GM04504 (cell line): ENCODE measurements at places on chromosomes 1 and 21.

DNA sequence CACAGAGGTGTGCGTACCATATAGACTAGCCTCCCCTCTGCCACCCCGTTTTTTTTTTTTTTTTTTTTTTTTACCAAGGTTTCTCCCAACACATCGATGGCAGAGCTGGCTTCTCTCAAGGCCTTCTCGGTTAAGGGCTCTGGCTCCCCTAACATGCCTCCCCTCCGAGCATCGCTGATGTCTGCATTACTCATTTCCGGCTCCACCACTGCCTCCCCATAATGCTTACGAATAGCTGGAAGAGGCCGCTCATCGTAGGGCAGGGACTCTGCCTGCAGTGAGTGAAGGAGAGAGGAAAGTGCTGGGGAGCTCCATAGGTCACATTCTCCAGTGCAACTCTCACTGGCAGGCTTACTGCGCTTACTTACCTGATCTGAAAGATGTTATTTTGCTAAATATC lies 20.6 kb downstream of the CEP104 start:
- no peak for DNase-seq

GRCh38 chr1:14926818-14927575 lies 226.6 kb upstream of the TMEM51 start:
- DNase-seq, result no peak

- no peak for DNase-seq
Measured at GRCh38 chr1:103949779-103950178, 200.1 kb downstream of the AMY1C start.

DNA sequence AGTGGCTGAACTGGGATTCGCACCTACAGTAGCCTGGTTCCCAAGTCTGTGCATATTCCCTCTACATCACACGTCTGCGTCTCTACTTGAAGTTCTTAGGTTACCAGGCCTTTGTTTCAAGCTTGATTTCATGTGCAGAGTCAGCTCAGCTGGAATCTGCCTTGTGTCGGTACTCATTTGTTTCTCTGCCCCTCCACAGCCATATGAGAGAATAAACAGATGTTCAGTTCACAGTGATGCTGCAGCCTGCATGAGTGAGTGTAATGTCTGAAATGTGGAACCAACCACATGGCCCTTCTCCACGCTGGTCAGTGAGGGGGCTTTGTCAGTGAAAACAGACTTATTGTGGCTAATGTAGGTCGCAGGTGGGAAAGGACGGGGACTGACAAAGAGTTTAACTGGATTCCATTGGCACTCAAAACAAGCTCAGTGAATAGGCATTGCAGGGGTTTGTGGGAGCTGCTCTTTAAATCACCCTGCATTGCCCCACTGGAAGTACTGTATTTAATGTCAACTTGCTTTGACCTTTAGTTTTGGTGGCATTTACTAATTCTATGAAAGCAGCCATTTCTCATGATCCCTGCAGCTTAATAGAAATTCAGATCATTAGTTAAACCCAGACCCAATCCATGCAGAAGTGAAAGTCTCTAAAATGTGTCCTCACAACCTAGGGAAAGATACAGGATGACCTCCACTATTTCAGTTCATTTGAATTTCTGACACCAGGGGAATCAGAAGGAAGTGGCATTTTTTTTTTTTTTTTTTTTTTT lies 136.4 kb upstream of the FAM78B start:
- no peak for DNase-seq

- peak; percentile 34 for DNase-seq
Measured at GRCh38 chr1:241934201-241934848, 23.2 kb upstream of the BECN2 start.

- DNase-seq, result no peak
Measured at GRCh38 chr1:95034506-95034905, 38.2 kb downstream of the ALG14 start.

GRCh38 chr1:28819020-28819419 lies 7.0 kb downstream of the OPRD1 start:
- no peak for DNase-seq

GRCh38 chr1:31073044-31073443 lies 7.5 kb upstream of the PUM1 start:
- no peak for DNase-seq

GRCh38 chr1:213993929-213994328 lies 6.2 kb downstream of the PROX1 start:
- DNase-seq, result no peak
